Fibroblast of skin of right biceps (primary cell): ENCODE measurements at places on chromosomes 2 and 18.
A peak's percentile ranks its signal among the peaks of the same experiment; 100 is the strongest.

GRCh38 chr2:23055251-23055650 is 329.7 kb upstream of the KLHL29 start:
- DNase-seq, result no peak

GRCh38 chr2:160298960-160299359 is 98.9 kb upstream of the ITGB6 start:
- DNase-seq, result peak; percentile 74

DNA sequence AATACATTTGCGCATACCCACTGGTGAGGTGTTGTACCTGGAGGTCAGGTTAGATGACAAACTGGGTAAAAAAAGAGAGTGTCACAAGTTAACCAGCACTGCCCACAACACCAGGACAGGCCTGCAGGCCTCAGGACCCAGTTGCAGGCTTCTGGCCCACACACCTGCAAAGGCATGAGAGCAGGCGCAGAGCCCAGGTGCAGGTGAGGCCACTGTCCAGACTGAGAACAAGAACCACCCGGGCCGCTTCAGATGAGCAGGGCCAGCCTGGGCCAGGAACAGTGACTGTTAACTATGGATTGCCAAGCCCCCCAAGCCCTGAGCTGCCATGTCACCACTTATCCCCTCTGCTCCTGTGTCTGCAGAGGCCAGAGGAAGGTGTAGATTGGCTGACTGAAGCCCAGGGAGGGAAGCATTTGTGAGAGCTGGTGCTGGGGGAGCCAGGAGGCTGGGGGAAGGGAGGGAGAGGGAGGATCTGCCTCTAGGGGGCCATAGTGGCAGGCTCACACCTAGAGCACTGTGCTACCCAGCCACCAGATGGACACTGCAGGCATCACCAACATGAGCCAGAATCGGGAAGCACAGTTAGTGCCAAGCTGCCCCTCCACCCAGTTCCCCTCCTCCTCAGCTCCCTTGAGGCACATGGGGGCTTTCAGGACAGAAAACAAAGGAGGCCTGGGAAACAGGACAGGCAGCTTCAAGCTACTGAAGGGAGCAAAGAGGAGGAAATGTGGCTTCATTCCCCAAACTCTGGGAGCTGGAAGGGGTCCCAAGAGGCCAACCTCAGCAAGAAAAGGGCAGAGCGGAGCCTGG is 35.4 kb downstream of the SFXN5 start:
- DNase-seq, result no peak

DNA sequence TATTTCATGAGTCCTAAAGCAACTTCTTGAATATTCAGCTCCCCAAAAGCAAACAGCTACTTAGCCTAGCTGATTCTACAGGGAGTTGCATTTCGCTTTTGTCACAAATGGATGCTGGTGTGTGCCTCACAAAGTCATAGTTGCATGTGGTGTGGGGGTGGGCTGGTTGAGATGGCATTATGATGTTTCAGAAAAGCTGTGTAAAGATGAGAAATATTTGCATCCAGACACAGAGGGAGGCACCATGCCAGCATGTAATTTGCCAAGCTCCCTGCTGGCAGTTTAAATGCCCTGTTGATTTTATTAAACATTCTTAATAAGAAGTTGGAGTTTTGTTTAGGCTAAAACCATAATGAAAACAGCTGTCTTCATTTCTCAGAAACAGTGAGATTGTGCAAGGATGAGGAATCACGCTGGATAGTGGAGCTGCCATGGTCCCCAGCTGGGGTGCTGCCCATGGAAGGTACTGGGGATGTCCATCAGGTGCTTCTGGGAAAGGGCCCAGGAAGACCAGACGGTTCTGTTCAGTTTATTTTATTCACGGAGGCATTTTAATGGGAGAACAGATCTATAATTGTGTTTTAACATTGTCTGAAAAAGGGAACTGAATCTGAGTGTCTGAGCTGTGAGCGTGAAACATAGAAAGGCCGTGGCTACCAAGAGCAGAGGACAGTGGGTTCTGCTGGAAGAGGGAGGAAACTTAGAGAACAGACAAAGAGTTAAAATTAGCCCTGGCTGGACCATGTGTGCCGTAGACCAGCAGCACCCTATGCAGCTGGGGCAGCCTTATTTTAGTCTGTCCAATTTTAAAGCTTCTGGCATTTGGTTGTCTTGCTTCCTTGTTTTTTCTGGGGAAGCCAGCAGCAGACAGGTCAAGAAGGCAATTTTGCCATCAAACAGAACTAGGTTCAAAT is 177.1 kb downstream of the FAM210A start:
- DNase-seq, result no peak

- no peak for DNase-seq
Measured at GRCh38 chr18:13514558-13514957, 211.8 kb downstream of the FAM210A start.

- peak; percentile 90 for DNase-seq
Measured at GRCh38 chr2:146982393-146982846, 862.4 kb upstream of the ACVR2A start.

- no peak for DNase-seq
Measured at GRCh38 chr2:230942371-230942770, 17.3 kb upstream of the GPR55 start.

DNA sequence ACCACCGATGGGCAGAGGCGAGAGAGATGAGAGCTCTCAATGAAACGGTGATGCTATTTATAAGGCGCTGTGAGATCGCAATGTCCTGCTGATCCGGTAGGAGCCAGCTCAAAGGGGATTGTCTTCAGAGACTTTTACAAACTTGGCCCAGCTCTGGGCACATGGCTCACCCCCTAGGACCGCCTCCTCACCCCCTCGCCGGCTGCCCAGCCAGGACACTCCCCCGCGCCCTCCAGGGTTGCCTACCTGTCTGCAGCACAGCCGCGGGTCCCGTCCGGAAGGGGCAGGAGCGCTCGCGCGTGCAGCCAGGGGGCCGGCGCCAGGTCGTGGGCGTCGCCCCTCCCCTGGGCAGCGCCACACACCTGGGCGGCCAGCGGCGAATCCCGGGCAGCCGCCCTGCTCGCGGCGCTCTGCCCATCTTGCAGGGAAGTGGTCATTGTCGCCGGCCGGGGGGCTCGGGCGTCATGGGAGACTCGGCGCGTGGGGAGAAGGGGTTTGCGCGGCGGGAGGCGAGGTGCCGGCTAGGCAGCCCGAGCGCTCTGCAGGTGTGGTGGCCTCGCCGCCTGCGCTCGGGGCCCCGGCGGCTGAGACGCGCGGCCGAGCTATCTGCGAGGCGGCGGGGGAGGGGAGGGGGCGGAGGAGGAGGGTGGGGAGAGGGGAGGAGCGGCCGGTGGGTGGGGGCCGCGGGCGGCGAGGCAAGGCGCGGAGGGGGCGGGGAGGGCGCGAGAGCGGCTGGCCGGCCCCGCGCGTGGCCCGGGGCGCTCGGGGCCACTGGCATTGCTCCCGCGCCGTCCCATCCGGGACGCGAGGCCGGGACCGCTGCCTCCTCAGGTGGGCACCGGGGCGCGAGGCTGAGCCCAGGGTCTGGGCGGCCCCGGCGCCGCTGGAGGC is at the start of gene GRB14:
GRB14 (minus strand) TSS at position 610 of the 891 bp plus-strand sequence; CDS start at position 437, 173 bp downstream.
- DNase-seq, result no peak

DNA sequence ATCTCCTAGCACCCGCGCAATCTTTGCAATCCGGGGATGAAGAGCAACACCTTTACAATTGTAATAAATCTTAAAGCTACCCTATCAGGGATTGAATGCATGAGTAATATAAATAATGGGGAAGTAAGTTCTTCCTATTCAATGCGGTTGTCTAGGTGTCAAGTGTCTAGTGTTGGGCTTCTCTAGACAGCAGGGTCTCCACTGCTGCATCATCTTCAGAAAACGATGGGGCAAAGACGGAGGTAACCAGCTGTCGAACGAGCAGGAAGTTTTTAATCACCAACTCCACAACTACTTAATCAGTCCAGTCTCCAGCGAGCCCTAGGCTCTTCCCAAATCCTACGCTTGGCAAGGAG is 573 bp downstream of the STAM2 start:
- no peak for DNase-seq

DNA sequence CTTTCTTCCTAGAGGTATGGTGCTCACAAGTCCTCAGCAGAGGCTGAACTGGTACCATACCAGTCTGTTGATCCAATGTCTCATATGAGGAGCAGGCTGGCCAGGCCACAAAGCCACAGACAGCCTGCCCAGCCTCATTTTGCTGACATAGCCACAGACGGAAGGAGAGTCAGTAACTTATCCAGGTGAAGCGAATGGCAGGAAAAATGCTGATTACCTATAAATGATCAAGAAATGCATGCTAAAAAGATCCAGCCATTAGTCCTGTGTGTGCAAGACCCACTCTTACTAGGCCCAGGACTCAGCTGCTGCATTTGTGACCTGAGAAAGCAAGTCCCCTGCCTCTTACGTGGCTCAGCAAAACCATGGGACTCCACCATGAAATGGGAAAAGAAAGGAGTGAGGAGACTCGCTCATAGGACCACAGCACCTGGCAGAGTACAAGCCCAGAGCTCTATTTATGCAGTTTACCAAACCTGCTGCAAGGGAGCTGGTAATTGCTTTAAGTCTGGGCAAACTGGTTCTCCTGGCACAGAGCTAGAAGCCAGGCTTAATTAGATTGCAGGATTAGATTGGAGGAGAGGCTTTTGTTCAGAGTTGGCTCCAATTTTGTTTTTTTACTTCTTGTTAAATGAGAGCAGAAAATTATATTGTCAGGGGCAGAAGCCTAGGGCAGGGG is 19.0 kb downstream of the RHOB start:
- no peak for DNase-seq

DNA sequence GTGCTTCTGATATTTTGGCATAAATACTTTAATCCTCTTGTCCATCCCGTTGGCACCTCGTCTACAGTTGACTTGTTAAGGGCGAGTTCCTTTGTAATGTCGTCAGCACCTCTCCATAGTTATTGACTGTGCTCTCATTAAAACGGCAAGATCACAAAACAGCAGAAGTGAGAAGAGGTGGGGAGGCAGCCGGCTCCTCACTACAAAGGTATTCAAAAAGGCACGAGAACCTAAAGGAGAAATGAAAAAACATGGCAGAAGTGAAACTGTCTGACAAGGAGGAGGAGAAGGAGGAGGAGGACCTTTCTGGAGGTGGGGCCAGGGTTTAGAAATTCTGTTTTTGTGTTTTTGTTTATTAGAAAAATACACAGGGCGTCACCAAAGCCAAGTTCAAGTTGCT is 235.6 kb downstream of the BCL11A start:
- no peak for DNase-seq

GRCh38 chr2:240229603-240230235 is 89.3 kb upstream of the OTOS start:
- DNase-seq, result no peak

DNA sequence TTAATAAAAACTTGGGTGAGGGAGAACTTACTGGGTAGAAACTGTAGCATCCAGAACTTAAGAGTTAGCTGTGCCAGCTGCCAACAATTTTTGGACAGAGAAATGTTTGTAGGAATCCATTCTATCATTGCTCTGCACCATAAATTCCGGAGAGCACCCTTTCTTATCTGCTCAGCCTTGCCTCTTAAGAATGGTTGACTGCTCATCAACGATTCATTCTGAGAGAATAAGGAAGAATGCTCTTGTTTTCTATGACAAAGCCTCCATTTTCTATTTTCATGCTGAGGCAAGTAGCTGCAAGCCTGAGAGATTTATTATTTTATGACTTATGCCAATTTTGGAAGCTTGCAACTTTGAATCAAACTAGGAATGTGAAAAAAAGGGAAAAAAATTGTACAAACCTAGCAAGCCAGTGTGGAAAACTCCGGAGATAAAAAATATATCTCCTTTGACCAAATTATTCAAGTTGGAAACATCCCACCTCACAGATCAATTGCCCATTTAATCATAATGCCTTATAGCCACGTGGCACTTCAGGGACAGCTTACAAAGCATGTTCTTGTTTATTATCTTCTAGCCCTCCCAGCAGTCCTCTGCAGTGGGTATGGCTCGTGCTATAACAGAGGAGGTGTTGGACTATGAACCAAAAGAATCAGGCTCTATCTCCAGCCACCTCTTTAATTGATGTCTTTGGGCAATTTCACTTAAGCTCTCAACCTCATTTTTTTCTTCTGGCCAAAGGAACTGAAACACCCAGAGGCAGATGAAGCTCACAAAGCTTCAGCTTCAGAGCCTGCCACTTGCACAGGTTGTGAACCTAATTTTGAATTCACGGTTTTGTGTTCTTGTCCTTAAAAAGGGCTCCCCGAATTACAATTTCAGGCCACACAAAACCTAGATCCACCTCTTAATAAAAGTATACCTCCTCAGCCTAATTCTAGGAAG is 40.9 kb upstream of the ATL2 start:
- no peak for DNase-seq

- peak; percentile 89 for DNase-seq
Measured at GRCh38 chr2:171522052-171522787, at the start of gene CYBRD1. Gene CYBRD1 (plus strand): TSS chr2:171522474. CDS start chr2:171522546, 72 bp downstream.

DNA sequence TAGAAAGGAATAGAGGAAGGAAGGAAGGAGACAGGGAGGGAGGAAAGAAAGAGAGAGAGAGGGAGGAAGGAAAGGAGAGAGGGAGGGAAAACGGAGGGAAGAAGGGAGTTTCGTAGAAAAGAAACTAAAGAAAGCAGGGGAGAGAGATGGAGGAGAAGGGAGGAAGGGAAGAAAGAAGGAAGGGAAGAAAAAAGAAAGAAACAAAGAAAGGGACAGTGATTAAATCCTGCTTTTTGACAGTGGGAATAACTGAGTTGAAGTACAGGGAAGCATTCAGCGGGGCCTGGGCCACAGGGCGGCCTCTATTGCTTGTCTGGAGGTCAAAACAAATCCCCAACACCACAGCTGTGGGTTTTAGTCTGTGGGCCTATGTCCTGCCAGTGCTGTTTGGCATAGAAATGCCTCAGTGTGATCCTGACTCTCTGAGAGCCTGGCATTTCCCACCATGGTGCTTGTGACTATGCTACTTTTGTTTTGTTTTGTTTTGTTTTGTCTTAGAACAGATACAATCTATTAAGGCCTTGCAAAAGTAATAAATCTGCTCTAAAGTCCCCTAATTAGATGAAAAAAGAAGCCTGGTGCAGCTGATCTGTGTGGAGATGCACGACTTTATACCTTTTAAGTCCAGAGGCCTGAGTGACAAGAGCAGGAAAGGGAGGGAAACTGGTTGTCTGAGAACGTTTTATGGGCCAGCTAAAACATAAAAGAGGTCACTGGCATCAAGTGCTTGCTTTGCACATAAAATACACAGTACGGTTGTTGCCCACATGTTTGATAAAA is 40.0 kb downstream of the IL1RL2 start:
- no peak for DNase-seq

GRCh38 chr2:86223927-86224560 is 24.8 kb downstream of the MRPL35 start:
- no peak for DNase-seq

- DNase-seq, result peak; percentile 18
Measured at GRCh38 chr2:46538393-46538792, 59.0 kb downstream of the TMEM247 start.

- DNase-seq, result peak; percentile 29
Measured at GRCh38 chr2:11123856-11124759, 31.2 kb upstream of the SLC66A3 start.

- no peak for DNase-seq
Measured at GRCh38 chr2:162720559-162721271, 117.9 kb downstream of the KCNH7 start.

DNA sequence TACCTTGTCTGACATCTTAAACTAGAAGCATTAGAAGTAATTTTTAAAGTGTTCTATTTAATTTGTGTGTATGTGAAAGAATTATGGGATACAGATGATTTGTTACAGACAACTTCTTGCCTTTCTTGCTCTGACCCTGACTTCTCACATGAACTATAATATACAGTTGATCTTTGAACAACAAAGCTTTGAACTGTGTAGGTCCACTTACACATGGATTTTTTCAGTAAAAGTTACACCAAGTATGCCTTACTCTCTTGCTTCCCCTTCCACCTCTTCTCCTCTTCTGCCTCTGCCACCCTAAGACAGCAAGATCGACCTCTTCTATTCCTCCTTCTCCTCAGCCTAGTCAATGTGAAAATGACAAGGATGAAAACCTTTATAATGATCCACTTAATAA is 42.2 kb downstream of the SLC40A1 start:
- DNase-seq, result no peak

GRCh38 chr2:27953077-27953476 is 62.5 kb downstream of the BABAM2 start:
- no peak for DNase-seq
